ENCODE measurements at places on chromosomes 5 and 9.

- no peak for DNase-seq
Observed at GRCh38 chr9:89495824-89496560, 1.9 kb downstream of the SEMA4D start.

DNA sequence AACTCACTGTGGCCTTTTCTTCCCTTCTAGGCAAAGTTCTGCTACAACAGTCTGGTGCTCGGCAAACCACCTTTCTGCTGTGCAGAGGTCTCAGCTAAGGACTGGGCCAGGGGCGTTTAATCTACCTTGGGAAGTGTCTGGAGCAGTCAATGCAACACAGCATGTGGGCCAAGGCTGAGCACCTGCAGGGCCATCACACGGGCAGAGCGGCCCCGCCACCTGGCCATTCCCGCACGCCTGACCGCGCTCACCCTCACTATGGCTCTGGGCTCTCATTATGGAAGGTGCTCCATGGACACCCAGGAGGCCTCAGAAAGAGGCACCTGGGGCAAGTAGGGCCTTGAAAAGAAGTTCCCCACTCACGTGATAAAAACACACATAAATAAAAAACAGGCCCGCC is 65.7 kb upstream of the TBC1D9B start:
- no peak for DNase-seq

- no peak for DNase-seq
Observed at GRCh38 chr9:33885948-33886347, 69.0 kb downstream of the UBE2R2 start.

DNA sequence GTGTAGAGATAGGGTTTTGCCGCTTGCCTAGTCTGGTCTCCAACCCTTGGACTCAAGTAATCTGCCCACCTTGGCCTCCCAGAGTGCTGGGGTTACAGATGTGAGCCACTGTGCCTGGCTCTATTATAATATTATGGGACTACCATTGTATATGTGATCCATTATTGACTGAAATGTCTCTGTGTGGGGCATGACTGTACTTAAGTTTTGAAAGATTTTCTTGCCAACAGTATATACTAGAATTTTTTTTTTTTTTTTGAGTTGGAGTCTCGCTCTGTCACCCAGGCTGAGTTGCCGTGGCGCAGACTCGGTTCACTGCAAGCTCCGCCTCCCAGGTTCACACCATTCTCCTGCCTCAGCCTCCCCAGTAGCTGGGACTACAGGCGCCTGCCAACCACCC is 17.8 kb downstream of the SPIN1 start:
- DNase-seq = no peak

DNA sequence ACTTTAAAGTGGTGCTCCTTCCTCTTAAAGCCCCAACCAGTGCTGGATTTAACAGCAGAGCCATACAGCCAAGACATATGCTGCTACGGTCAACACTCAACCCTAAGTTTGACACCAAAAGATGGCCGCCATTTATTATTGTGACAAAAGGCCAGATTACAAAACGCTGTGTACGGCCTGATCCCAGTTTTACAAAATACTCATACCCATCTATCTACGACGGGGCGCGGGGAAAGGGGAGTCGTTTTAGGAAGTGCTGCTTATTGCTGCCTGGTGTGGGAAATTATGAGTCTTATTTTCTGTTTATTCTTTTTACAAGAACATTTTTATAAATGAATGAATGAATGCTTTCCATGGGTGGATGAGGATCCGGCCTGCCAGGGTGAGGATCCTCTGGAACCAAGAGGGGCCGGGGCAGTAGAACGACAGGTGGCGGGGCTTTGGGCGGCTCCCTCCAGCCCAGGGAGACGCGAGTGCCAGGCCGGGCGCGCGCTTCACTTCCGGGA is 457 bp upstream of the IDNK start:
- DNase-seq = no peak

DNA sequence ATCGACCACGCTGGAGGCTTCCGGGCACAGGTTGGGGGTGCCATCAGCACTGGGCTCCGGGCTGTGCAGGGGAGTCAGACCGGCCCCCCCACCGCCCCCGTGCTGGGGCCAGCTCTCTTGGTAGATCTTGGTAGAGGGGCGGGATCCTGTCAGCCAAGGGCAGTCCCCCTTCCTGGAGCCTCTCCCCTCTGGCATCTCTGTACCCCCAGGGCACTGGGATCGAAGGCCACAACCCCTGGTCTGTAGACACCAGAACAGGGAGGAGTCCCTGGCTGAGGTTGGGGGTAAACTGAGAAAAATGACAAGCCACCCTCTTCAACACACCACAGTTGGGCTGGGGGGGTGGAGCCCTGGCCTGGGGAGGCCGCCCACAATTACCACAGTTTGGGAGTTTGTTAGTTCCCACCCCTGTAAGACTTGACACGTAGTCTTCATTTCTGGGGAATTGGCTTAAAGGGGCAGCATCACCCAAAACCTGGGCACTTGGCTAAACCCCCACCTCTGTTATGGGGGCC is 882 bp downstream of the CERCAM start:
- no peak for DNase-seq

- no peak for DNase-seq
Observed at GRCh38 chr5:7047511-7048261, 334.5 kb downstream of the TENT4A start.

GRCh38 chr5:167638816-167639215 is 652.6 kb upstream of the WWC1 start:
- no peak for DNase-seq

DNA sequence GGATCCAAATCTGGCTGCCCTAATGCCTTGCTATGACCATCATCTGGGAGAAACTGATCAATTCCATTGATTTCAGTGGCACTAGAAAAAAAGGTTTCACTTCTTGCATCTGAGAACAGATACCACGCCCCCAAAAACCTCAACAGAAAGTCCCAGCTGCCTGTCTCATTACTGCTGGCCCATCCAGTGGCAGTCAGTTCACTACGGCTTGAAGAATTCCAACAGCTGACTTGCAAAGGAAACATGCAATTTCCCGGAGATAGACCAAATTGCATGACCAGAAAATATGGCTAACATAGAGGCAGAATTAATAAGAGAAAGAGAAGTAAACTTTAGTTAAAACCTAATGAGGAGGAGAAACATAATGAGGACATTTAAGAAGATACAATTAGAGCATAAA is 48.6 kb downstream of the UGCG start:
- DNase-seq = no peak

- no peak for DNase-seq
Observed at GRCh38 chr5:127612441-127613141, 36.3 kb upstream of the CTXN3 start.

DNA sequence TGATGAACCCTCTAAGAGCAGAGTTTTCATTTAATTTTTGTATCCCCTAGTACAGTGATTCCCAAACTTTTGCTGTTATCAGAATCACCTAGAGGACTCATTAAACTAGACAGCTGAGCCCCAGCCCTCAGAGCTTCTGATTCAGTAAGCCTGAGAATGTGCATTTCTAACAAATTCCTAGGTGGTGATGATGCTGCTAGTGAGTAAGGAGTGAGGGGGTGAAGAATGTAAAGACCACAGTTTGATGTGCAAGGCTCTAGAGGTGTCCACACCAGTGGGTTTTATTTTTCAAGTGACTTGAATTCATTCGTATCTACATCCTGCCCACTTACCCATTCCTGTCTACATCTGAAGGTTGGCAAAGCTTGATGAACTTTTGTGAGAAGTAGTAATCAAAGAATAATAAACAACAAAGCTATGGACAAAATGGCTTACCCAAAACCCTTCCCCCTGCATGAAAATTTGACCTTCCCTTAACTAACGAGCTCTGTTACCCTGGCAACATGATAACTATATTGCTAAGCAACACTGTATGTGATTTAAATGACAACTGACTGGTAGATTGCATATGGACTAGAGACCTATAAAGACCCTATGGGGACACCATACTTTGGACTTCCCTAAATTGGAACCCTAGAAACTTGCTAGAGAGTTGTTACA is 35.2 kb downstream of the DTWD2 start:
- no peak for DNase-seq

DNA sequence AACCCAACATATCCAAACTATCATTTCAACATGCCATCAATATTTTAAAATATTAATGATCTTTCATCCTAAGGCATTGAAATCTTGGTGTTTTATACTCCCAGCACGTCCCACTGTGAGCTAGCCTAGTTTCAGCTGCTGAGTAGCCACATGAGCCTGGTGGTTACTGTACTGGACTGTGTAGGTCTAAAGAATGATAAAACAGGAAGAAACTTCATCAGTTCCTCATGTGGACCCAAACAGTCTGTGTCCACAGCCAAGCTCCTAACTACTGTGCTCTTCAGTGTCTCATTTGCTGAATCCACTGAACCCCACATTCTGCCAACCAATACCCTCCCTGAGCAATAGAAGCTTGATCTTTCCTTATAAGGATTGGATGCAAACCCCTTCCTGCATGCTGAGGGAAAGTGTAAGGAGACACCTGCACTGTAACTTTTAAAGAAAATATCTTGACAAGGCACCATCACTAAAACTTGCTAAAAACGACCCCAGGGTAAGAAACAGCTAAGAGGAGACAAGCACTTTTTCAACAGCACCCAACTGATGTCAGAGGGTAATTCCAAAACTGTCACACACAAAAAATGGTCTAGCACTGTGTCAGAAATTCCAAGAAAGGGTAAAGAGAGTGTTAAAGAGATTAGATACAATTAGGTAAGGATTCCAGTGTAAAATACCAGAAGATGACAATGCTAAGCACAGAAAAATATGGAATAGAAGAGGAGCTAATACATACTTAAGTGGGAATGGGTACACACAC is 126.9 kb downstream of the SPOCK1 start:
- DNase-seq = no peak

GRCh38 chr9:5562806-5563416 is 52.6 kb downstream of the PDCD1LG2 start:
- no peak for DNase-seq

All from HEK293T (cell line).